ENCODE measurements at places on chromosomes 16 and 17.

- DNase-seq, result no peak
Observed at GRCh38 chr16:57871456-57871855, 69.2 kb upstream of the KIFC3 start.

DNA sequence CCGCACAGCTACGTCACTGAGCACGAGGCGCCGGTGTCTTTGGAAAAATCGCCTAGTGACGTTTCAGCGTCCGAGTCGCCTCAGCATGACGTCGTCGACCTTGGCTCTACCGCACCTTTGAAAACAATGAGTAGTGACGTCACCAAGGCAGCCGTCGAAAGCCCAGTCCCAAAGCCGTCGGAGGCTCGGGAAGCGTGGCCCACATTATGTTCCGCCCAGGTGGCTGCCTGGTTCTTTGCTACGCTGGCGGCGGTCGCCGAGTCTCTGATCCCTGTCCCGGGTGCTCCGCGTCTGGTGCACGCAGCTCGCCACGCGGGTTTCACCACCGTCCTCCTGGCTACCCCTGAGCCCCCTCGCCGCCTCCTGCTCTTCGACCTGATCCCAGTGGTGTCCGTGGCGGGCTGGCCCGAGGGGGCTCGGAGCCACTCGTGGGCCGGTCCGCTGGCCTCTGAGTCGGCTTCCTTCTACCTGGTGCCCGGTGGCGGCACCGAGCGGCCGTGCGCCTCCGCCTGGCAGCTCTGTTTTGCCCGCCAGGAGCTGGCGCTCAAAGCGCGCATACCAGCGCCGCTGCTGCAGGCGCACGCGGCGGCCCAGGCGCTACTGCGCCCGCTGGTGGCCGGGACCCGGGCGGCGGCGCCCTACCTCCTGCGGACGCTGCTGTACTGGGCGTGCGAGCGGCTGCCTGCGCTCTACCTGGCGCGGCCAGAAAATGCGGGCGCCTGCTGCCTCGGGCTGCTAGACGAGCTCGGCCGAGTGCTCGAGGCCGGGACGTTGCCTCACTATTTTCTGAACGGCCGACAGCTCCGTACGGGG lies 1.5 kb downstream of the TMEM102 start:
- DNase-seq, result peak; percentile 85

DNA sequence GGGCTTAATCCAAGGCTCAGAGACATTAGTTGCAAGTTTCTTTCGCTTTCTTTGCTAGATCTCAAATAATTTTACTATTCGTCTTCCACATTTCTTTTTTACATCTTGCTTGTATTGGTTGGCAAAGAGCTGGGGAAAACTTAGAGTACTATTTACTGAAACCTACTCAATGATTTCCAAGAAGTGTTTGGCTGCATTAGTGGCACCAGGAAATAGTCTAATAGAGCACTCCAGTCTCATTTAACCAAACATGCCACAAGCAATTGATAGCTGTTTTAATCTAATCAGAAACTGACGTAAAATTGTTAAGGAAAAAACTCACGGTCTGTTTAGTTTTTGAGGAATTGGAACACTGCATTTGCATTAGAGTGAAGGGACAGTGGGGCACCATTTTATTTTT lies 29.0 kb downstream of the NUP93 start:
- no peak for DNase-seq

DNA sequence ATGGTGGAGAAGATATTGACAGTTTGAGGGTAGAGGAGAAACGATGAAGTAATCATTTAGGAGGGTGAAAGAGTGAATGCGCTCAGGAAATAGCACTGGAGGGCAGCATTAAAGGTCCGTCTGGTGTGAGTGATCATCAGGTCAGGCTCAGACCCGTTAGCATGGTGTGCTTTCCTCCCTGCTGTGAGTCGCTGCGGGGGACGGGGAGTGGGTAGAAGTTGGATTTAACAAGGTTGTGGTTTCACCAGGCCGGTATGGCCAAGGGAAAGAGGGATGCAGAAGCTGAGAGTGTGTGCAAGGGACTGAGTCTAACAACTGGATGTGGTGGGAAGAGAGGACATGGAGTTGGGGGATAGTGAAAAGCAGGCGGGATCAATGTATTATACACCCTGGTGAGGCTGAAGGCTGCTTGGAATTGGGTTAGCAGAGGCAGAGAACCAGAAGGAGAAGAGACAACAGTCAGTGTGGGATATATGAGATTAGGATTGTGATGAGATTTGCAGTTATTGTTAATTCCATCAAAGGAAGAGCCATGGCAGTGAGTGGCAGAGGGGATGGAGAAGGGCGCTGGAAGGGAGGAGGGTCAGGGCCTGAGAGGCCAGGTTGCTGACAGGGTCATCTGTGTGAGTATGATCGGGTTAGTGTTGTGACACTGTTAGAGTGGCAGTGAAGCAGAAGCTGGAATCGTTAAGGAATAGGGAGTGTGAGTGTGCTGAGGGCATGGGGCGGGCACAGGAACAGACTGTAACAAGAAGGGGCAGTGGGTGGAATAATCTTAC lies 59.0 kb upstream of the TBX2 start:
- DNase-seq, result no peak

GRCh38 chr16:82432261-82432660 lies 194.5 kb upstream of the CDH13 start:
- no peak for DNase-seq

- no peak for DNase-seq
Observed at GRCh38 chr16:21164521-21165168, 6.2 kb downstream of the LDAF1 start.

DNA sequence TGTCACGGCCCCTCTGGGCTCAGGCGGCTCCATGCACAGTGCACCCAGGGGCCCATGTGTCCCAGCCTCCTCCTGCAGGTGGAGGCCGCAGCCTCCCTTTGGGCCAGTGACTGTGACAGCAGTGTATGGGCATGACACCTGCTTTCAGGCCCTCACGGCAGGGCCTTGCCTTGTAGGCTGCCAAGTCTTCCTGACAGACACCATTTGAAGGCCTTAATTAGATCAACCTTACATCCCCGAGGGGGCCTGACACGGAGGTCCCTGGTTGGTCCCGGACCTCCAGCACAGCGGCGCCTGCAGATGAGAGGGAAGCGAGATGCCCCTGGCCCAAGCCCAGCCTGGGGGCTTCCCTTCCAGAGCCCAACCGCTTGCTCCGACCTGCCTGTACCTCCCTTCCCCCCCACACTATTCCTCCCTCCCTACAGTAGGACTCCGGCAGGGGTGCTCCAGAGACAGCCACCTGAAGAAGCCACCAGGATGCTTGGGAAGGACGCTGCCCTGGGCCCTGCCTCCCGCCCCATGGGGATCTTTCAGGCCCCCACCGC lies 31.9 kb downstream of the BAIAP2 start:
- no peak for DNase-seq

- no peak for DNase-seq
Observed at GRCh38 chr16:86823888-86824671, 245.7 kb downstream of the FOXL1 start.

DNA sequence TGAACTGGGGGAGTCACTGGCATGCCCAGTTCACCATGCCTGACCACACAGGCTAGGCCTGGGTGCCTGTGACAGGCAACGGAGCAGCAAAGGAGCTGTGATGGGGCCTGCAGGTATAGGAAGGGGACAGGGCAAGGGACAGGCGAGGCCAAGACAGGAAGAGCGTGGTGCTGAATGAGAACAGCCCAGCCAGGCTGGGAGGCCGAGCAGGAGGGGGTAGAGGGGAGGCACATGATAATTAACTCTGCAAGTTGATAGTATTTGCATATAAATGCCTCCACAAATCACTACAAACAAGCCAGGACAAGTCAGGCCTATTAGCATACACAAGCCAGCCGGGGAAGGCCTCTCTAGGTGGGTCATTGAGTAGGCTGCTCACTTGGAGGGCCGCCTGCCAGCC lies 7.8 kb downstream of the ZFHX3 start:
- no peak for DNase-seq

- DNase-seq, result no peak
Observed at GRCh38 chr17:50211249-50212120, 10.1 kb upstream of the COL1A1 start.

- DNase-seq, result no peak
Observed at GRCh38 chr16:3865241-3865640, 15.3 kb downstream of the CREBBP start.

- no peak for DNase-seq
Observed at GRCh38 chr16:1757714-1758461, 13.5 kb downstream of the NME3 start.

DNA sequence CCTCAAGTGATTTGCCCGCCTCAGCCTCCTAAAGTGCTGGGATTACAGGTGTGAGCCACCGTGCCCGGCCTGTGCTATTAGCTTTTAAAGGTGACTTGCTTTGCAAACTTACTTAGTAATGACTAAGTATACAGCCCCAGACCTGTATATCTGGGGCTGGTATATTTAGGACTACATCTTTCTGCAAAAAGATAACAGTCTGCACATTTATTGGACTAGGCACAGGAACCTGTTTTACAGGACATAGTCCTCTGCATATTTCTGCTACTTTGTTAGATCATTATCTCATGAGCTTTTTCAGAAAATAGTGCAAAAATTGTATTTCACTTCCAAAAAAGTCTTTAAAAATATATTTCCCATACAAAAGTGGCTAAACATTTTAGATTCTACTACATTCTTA lies 1.3 kb downstream of the KRT24 start:
- DNase-seq, result no peak

DNA sequence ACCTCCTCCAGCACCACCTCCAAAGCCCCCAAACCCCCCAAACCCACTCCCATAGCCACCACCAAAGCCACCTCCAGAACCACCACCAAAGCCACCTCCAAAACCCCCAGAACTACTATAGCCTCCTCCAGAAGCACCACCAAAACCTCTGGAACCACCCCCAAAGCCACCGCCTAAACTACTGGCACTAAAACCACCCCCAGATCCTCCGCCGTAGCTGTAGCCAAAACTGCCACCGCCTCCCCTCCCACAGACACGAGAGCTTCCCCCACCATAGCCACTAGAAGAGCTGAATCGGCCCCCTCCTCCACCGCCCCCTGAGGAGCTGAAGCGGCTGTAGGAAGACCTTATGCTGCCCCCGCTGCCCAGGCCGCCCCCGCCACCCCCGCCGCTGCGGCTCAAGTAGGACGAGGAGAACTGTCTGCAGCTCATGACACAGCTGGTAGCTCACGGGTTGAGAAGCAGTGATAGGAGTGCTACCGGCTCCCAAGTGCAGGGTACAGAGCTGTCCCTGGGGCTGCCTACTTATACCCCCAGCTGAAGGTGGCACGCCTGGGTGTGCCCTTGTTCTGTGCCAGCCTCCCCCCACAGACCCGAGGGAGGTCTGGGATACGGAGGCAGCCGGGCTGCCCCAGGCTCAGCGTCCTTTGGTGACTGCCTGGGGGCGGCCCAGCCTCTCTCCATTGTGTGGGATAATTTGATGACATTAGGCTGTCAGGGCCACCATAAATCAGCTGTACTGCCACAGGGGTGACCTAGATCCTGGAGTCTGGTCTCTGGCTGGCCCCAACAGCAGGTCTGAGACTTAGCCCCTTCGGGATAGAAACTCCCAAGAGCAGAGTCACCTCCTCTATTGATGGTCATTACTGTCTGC lies at the start of gene KRT9:
Gene KRT9, minus strand, starts transcription at position 499 of the 874 bp plus-strand sequence. Its CDS starts 67 bp downstream, at position 432.
- no peak for DNase-seq

Measured in erythroblast (primary cell).